ENCODE measurements at places on chromosomes 4 and X.

DNA sequence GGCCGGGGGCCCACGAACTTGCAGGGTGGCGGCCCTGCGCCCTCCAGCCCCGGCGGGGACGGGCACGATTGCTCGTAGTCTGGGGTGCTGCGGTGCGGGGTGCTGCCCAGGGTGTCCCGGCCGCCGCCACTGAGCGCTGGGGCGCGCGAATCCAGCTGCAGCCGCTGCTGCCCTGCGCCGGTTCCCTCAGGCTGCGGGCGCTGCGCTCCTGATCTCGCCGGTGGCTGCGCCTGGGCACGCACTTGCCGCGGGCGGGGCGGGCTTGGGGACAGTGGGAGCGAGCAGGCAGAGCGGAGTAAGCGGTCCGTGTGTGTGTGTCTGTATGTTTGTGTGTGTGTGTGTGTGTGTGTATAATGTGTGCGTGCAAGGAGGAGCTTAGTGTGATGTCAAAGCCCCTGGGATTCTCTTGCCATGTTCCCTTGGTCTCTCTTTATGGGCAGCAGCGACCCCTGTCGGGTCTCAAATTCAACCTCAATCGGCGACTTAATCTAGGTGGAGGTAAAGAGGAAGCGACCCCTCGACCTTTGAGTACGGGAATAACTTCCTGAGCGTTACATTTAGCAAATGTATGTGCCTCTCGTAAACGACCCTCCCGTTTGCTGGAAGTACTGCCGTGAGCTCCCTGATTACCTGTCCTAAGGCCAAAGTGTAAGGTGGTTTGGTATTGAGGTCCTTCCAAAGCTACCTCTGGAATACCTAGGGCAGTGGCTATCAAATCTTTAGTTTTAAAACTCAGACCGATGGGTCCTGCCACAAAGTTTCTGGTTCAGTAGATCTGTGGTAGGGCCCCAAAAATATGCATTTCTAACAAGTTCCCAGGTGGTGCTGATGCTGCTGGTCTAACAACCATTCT is at the start of gene RNF150:
TSS of gene RNF150 (minus strand) at position 324 of the 853 bp plus-strand sequence.
- DNase-seq = peak; percentile 92

- DNase-seq = no peak
These were observed 18.5 kb upstream of the UVSSA start for GRCh38 chr4:1328267-1329155.

GRCh38 chr4:73055241-73055897 is 14.1 kb downstream of the COX18 start:
- no peak for DNase-seq

DNA sequence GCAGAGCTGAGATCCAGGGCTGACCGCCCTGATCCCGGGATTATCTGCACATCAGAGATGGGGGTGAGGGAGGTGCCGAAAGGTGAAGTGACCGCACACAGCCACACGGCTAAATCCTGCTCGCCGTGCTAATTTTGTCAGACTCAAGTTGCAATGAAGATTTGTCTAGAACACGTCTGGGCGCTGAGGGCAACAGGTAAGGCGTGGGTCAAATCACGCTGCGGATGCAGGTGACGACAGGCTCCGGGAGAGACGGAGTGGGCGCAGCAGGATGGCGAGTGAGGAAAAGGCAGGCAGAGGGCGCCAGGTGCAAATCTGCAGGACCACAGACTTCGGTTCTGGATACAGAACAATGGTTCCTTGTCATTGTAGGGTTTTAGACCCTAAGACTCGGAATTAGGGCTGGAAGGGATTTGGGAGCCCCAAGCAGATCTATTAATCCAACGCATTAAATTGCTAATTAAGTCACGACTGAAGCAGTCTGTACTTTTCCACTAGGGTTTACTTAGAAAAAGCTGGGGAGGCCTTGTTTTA is 1.9 kb upstream of the TBC1D14 start:
- DNase-seq = no peak

- DNase-seq = no peak
These were observed 588.4 kb upstream of the FAM241A start for GRCh38 chr4:111556851-111557250.

All from fibroblast of the conjunctiva (primary cell).